ENCODE measurements at places on chromosomes 1 and 21.

GRCh38 chr1:23288201-23288600, 55.9 kb downstream of the HNRNPR start:
- DNase-seq: no peak

- DNase-seq: no peak
Measured at GRCh38 chr1:213779228-213779627, 208.5 kb upstream of the PROX1 start.

- no peak for DNase-seq
Measured at GRCh38 chr1:112423207-112423606, 27.2 kb downstream of the CTTNBP2NL start.

DNA sequence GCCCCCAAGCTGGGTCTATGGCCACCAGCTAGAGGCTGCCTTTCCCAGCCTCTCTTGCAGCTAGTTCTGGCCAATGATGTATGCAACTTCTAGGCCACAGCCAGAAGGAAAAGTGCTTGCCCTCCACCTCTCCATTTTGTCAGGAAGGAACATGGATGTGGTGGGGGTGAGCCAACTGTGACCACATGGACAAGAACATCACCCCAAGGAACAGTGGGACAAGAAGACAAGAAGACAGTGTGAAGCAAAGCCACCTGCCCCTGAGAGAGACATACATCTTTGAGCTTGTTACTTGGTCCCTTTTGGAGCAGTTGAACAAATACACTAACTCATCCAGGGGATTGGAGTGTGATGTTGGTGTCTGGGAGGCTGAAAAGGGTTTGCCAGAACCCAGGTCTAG, 105.8 kb upstream of the EDN2 start:
- DNase-seq: no peak

All from activated gamma-delta T cell (primary cell).